HuH-7.5 (cell line): ENCODE measurements at places on chromosomes 6 and 20.

- DNase-seq: no peak
Measured at GRCh38 chr20:62539198-62540045, 63.6 kb upstream of the GATA5 start.

DNA sequence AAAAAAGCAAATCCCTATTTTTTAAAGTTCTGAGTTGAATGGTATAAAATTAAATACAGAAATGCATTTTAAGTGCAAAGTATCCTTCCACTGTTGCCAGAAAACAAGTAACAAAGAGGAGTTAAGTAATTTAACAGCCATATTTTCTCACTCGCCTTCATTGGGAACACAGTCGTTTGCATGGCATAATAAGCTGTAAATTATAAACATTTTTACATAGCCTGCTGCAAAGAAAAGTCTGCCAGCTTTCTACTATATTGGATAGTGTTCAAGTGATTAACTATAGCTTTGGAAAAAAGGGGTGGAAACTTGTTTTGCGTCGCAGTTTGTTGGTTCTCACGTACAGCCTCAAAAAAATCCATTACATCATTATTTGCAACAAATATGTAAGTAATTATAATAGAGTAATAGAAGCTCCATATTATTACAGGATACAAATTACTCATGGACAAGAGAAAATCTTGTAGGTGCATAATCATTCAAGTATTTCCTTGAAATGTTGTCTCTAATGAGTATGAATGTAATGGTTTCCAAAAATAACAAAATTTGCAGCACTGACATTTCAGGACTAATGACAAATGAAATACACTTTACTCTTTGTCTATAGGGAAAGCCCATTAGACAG is 139.3 kb downstream of the PDSS2 start:
- no peak for DNase-seq

- DNase-seq: no peak
Measured at GRCh38 chr20:642398-643174, 10.4 kb downstream of the SRXN1 start.

DNA sequence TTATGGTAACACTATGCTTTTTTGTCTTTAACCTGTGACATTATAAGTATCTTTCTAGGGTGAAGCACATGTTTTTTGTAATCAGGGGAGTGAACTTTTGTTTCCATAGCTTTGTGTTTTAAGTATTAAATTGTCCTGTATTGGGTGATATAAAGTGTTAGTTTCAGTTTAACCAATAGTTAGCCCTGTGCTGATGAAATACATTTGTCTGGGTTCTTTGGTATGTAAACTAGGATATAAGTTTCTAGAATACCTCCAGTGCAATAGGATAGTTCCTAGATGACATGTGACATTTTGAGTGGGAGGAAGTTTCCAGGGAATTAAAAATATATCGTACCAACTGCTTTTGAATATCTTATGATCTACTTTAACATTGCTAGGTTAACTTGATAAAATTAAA is 611.0 kb upstream of the MARCKS start:
- DNase-seq: no peak

- DNase-seq: no peak
Measured at GRCh38 chr20:44033873-44034272, 119.2 kb downstream of the TOX2 start.
